HEK293T (cell line): ENCODE measurements at places on chromosomes 13 and 19.

DNA sequence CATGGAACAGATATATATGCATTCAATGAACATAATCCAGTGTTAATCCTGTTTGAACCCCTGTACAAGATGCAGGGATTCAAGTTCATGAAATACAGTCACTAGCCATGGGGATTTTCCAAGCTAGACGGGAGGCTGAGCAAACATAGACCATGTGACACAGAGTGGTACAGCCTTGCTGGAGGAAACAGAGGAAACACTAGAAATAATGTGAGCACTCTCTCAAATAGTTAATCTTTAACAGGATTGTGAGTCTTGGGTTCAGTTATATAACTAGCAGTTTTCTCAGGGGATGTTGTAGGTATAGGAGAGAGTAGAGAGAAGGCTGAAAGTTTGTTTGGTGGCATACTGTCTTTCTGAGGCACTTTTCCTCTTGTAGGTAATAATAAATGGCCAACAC lies 13.9 kb upstream of the LGALS16 start:
- no peak for DNase-seq

- DNase-seq, result no peak
These were observed 423.0 kb downstream of the DCT start for GRCh38 chr13:94056362-94056990.

DNA sequence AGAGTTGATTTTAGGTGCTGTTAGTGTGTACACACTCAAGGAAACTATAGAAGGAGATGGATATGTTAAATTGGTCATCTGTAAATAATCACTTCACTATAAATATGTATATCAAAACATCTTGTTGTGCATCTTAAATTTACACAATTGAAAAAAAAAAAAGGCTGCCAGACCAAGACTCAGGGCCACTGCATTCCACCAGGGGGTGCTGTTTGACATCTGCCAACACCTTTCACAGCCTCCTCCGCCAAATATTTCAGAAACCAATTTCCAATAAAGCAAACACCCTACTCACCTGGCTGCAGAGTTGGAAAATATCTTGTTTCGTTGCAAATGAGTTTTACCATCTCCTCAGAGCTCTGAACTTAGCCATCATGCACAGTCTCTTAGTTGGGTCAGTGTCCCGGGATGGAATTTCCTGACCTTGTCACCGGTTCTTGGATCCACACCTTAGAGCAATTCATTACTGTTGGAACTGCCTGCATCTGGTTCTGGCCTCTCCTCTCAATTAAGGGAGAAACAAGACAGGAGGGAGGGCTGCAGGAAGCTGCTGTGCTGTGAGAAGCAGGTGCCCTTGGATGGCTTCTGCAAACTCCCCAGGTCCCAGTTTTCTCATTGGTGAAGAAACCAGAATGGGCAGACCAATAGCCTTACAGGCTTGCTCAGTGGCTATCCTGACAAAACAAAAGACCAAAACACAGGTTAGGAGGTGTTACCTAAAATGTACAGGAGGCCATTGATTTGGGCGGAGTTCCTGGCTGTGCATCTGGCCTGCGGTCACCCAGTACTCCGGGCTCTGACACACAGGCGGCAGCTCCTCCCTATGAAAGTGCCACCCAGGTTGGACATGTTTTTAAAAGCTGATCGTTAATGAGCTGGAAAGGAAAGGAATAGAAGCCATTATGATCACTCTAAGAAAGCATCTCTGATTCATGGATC lies 746.6 kb downstream of the UQCRFS1 start:
- peak; percentile 20 for DNase-seq

DNA sequence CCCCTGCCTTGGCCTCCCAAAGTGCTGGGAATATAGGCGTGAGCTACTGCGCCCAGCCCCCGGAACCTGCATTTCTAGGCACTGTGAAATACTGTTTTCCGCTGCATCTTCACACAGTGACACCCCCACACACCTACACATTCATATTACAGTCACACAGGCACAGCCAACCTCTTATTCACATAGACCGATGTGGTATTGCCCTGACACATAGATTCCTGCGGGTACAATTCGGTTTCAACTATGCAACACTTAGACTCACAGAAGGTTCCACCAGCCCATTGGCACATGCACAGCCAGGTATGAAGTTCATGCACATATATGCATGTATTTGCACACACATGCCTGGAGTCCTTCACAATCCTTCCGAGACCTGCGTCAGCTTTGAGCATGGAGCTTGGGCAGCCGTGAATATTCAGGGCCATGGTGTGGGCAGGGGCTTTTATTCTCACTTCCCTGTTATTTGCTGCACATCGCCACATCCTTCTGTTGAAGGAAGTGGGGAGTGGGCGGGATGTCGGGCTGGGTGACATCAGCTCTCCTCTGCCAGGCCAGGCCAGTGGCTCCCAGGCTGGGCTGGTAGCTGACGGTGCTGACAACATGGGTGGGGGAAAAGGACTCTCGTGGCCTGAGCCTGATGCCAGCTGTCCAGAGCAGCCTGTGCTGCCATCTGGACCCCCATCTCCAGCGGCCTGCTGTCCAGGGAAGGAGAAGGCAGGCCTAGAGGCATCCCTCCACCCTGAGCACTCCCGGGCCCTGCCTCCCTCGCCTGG lies 5.4 kb upstream of the CDC37 start:
- no peak for DNase-seq

- no peak for DNase-seq
These were observed 51.5 kb upstream of the MRI1 start for GRCh38 chr19:13712767-13713201.

GRCh38 chr13:95117092-95117491 lies 184.2 kb downstream of the ABCC4 start:
- DNase-seq, result no peak

GRCh38 chr13:23629566-23630272 lies 59.5 kb downstream of the TNFRSF19 start:
- DNase-seq, result no peak

GRCh38 chr19:8251025-8251472 lies 41.9 kb downstream of the CERS4 start:
- DNase-seq, result no peak

DNA sequence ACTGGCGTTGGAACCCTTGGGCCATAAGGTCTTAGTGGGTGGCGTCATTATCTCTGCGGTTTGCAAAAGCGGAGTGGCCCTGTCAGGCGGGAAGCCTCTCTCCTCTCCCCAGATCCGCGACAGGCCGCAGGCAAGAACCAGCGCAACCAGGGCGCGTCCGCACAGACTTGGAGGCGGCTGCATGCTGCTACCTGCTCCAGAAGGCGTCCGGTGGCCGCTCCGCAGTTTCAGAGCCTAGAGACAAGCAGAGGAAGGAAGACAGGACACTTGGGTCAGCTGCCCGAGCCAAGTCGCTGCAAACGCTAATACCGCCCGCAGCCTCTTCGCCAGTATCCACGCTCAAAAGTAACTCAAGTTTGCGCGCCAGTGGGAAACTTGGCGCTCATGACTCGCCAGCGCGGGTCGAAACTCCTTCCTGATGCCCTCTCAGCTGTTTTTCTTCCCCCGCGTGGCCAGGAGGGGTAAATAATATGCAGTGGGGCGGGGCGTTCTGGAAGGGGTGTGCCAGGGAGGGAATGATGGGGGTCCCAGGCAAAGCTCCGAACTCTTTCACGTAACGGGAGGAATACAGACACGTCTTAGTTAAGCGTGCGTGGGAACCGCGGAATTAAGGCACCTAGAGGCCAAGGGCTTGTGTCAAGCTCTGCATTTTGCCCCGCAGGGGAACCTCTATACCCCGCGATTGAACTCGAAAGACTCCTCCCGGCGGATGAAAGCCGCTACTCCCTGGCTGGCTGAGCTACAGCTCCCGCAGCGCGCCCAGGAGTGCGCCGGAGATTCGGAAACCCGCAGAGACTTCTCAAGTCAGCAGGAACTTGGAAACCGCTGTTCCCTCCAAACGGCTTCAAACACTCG lies at the start of gene EDNRB:
Gene EDNRB, minus strand, starts transcription at position 441 of the 855 bp plus-strand sequence. Its CDS starts 258 bp downstream, at position 183.
- DNase-seq, result peak; percentile 72

- DNase-seq, result no peak
These were observed 980 bp downstream of the BCKDHA start for GRCh38 chr19:41398598-41398997.

- no peak for DNase-seq
These were observed 11.2 kb downstream of the KRTDAP start for GRCh38 chr19:35478794-35479677.

DNA sequence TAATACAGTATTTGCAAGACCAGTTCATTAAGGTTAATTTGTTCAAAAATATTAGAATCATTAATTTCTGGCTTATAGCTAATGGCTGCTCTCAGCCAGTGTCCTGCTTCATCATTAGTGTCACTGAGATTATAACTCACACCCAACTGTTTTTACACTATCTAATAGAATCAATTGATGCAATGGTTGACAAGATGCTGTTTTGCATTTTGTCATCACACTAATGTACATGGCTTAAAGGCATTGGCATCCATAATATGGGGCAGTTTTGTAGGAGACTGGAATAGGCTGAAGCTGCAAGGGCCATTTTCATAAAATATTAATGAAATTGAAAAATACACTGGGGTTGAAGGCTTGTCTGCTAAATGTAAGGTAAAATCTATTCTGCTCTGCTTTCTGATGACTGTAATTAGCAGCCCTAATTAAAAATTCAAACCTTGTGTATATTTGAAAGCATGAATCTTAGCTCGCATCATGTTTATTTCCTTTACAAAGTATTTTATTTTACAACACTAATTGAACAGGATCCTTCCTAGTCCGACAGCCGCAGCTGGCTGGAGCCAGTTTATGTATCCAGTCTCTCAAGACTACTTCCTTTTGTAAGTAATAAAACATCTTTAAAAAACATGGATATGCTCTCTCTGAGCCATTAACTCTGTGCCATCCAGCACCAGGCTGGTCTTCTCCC lies 296.7 kb downstream of the POU4F1 start:
- no peak for DNase-seq

DNA sequence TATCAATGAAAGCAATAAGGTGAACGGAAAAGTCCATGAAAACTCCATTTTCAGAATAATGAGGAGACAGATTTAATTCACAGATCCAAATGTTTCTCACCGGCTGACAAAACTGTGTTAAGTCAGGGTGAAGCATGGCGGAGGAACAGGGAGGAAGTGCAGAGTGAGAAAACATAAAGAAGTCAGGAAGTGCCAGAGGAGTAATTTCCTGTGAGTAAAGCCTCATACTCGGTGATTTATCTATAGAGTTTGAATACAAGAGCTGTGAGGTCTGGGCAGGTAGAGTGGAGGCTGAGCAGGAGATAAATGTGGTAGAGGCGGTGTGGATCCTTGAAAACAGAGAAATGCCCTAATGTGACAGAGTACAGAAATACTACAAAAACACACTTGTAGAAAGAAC lies 11.4 kb downstream of the CARD8 start:
- no peak for DNase-seq

- peak; percentile 65 for DNase-seq
These were observed 36.1 kb downstream of the ACTN4 start for GRCh38 chr19:38683393-38684077.

- no peak for DNase-seq
These were observed 15.5 kb downstream of the IRGC start for GRCh38 chr19:43731346-43731745.

- DNase-seq, result peak; percentile 49
These were observed at the start of gene CACNG6 for GRCh38 chr19:53991224-53992113. TSS of gene CACNG6 (plus strand) at chr19:53991637. CDS start at chr19:53992878, 1,241 bp downstream.
